ENCODE measurements at places on chromosomes 3 and 15.

DNA sequence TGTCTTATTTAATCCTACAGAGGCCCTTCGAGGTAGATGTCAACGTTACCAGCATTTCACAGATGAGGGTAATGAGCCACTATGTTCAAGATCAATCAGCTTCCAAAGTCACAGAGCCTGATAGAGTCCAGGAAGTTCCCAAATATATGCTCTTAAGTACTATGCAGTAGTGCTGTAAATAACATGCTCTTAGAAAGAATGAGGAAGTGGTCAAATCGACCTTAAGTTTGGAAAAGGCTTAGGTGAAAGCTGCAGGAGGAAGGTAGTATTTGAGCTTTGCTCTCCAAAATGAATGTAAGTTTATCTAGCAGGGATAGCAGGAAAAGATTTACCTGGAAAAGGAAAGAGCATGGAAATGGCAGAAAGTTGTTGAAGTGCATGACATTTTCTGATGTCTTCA is 234.0 kb downstream of the RBMS3 start:
- no peak overlapping the region for H3K4me3 ChIP-seq
- H3K27ac ChIP-seq, result no peak overlapping the region

- no peak for DNase-seq
- H3K4me3 ChIP-seq, result no peak overlapping the region
- H3K27ac ChIP-seq, result no peak overlapping the region
These were observed 41.2 kb downstream of the SNRK start for GRCh38 chr3:43327582-43327979.

GRCh38 chr3:192917028-192917403 is 640 bp downstream of the MB21D2 start:
- H3K4me3 ChIP-seq, result peak overlapping the region; percentile 82
- peak overlapping the region; percentile 78 for H3K27ac ChIP-seq
- H3K4me1 ChIP-seq, result no peaks in the 10 kb centered on the region
- no peaks in the 10 kb centered on the region for H3K27me3 ChIP-seq
- H3K36me3 ChIP-seq, result no peaks in the 10 kb centered on the region

GRCh38 chr3:32484436-32484835 is 18.2 kb downstream of the CMTM6 start:
- H3K4me1 ChIP-seq, result no peaks in the 10 kb centered on the region
- H3K27ac ChIP-seq, result no peak overlapping the region
- no peaks in the 10 kb centered on the region for H3K27me3 ChIP-seq
- peaks cover 47% of the 10 kb centered on the region for H3K36me3 ChIP-seq

DNA sequence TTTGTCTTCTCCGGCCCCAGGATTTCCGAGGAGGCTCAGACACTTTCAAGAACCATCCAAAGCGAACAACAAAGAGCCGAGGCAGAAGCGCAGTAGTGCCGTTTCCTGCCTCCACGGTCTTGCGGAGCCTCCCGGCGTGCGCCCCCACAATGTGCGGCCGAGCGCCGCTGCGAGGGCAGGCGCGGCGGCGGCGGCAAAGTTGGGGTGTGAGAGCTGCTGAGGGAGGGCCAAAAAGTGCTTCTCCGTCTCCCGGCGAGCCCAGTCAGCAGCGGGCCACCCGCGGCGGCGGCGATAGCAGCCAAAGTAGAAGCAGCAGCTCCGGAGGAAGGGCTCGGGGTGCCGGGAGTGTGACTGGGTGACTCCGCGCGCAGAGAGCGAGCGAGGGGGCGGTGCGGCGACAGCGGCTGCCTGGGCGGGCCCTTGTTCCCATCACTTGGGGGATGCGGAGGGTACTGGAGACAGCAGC is 749.1 kb downstream of the ROBO1 start:
- H3K36me3 ChIP-seq, result no peaks in the 10 kb centered on the region
- no peak overlapping the region for H3K4me3 ChIP-seq
- H3K4me1 ChIP-seq, result no peaks in the 10 kb centered on the region
- DNase-seq, result no peak
- H3K27ac ChIP-seq, result no peak overlapping the region
- no peaks in the 10 kb centered on the region for H3K27me3 ChIP-seq

GRCh38 chr3:42495393-42495792 is 7.0 kb upstream of the VIPR1 start:
- no peaks in the 10 kb centered on the region for H3K36me3 ChIP-seq
- DNase-seq, result no peak
- H3K27me3 ChIP-seq, result no peaks in the 10 kb centered on the region

Measured in effector memory CD4-positive, alpha-beta T cell (primary cell).